ENCODE measurements at places on chromosomes 7 and 10.

DNA sequence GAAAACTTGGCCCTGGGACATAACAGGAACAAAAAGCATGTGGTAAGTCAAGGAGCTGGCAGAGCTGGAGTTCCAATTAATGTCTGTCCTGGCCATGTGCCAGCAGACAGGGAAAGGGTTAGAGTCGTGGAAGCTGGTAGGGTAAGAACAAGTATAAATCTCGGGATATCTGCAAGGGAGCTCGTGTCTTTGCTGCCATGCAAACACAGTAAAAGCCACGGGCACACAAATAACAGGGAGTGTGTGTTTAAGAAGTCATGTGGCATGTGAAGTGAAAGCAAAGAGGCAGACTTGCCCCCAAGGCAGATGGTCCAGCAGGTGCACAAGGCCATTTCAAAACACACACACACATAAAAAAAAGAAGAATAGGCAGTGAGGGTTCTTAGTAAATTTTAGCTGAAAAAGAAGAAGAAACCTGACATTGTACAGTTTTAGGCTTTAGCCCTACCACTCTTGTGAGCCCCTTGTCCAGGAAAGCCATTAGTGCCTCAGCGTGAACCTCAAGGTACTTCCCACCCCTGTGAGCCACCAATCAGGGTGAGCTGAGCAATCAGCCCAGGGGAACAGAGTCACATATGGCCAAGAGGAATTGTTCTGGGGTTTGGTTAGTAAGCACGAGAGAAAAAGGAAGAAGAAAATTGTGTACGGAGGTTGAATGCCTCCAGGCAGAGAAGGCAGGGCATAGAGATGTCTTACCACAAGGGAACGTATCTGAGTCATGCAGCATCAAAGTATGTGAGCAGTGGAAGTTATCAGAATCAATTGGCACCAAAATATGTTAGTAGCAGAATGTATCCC lies 32.8 kb upstream of the ARHGAP12 start:
- no peak for DNase-seq

- peak; percentile 47 for DNase-seq
Measured at GRCh38 chr7:129553899-129554461, 51.6 kb downstream of the SMKR1 start.

- DNase-seq = no peak
Measured at GRCh38 chr7:45690762-45691150, 116.6 kb downstream of the ADCY1 start.

GRCh38 chr10:33109788-33110469 lies 151.9 kb upstream of the ITGB1 start:
- peak; percentile 77 for DNase-seq

DNA sequence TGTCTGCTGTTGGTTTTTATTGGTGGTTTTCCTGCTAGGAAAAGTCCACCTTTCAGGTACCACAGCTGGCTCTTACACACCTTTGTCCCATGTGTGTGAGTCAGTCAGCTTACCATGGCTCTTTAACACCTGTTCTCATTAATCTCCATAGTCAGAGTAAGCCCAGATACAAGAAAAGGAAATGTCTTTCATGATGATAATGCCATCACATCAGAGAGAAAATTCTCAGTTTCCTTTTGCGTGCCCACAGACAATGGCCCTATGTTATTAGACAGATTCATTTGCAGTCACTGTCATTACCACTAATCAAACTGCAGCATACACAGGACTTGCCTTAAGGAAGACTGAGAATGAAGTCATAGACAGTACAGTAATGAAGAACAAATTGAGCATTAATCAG lies 1583.6 kb upstream of the LRRTM3 start:
- no peak for DNase-seq

DNA sequence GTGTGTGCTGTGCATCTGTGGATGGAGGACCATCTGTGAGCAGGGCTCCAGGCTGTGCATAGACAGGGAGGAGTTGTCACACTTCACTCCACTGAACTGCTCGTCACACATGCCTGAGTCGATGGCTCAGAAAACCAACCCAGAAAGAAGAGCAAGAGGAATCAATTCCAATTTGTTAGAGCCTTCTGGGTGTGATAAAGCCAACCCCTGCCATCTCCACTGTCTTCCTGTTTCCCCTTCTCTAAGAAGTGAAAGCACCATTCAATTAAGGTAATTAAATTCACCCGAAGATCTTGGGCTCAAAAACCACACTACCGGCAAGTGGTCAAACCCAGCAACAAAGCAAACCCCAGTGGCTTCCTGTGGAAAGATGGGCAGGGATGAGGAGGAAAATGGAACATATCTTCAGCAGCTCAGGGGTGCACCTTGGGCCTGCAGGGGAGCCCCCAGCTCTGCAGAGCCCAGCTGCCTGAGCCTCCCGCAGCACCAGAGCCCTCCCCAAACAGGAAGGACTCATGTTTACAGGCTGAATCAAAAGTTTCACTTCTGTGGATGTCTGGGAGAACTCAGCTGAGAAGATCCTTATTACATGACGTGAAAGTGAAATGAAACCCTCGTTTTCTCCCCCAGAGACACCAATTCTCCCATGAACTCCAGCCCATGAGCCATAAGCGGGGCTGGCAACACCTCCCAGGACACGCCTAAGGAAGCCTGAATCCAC lies 10.9 kb downstream of the C10orf71 start:
- DNase-seq = peak; percentile 6

DNA sequence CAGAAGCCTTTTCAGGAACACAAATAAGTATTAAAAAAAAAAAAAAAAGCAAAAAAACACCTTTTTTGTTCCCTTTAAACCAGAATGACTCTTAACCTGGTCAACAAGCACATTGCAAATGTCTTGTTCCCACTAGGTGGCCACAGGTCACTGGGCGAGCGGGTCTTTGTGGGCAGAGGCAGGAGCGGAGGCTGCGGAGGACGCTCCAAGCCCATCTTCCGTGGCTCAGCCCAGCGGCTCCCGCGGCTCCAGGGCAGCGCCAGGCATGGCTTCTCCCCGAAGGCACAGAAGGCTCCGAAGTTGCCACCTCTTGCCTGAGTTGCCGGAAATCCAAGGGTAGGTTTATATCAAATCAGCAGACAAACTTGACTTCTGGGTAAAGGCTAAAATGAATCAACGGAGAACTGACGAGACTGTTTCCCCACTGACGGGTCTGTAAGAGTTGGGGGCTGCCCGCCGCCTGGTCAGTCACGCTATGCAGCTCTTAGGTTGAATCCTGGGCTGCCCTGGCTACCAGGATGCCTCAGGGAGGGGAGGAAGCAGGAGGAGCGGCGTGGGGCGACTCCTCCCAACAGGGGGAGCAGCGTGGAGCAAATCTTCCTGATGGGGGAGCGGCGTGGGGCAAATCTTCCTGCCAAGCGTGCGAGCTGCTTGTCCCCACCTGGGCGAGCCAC lies 144.5 kb downstream of the PTPRN2 start:
- no peak for DNase-seq

GRCh38 chr7:17902599-17902998 lies 37.7 kb downstream of the SNX13 start:
- no peak for DNase-seq

GRCh38 chr10:84469470-84469869 lies 141.1 kb downstream of the CCSER2 start:
- no peak for DNase-seq

GRCh38 chr10:31975157-31975765 lies 46.6 kb upstream of the ARHGAP12 start:
- no peak for DNase-seq

DNA sequence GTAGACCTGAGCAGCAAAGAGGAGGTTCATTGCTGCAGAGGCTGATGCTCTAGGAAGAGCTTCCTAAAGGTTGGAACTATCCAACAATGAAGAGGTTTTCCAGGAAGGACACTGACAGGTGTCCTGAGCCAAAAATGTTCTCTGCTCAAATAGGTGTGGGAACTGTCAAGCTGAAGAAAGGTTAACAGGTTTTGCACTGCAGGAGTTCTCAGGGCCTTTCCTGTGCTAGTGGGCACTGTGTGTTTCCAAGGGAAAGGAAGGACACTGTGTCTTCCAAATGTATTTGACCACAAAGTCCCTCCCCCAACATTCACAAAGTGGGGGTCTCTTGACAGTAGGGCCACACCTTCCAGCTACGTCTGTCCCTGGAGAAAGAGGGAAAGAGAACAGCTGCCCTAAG lies 4.0 kb downstream of the ZCCHC24 start:
- DNase-seq = no peak

GRCh38 chr10:24277771-24278170 lies 68.8 kb downstream of the KIAA1217 start:
- DNase-seq = no peak

DNA sequence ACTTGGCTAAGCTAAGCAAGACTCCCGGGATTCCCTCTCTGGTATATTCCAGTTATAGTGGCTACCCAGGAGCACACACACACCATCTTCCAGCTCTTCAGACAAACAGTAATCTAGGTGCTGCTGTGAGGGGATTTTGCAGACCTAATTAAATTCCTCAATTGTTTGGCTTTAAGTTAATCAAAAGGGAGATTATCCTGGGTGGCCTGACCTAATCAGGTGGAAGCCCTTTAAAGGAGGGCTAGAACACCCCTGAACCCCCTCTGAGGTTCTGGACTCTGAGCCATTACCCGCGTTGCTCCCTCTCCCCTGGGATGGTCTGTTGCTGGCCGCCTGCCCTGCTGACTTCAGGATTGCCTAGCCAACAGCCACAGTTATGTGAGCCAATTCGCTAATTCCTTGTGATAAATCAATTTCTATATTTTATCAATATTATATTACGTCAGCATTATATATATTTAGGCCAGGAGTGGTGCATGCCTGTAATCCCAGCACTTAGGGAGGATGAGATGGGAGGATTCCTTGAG lies 6.4 kb downstream of the SFXN2 start:
- no peak for DNase-seq

DNA sequence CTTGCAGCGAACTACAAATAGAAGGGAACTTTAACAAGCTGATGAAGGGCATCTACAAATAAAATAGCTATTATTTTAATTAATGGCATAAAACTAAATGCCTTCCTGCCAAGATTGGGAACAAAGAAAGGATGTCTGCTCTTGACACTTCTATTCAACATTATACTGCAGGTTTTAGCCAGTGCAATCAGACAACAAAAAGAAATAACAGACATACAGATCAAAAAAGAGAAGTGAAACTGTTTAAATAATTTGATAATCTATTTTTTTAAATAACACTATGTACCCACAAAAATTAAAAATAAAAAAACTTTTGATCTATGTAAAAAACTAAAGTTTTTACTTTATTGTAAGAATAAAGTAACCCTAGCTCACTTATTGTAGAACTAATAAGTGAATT lies 22.4 kb upstream of the TLL2 start:
- DNase-seq = no peak

GRCh38 chr10:72049969-72050781 lies 38.2 kb downstream of the SPOCK2 start:
- no peak for DNase-seq

GRCh38 chr10:95792874-95793285 lies 36.9 kb downstream of the ENTPD1 start:
- DNase-seq = no peak

- no peak for DNase-seq
Measured at GRCh38 chr7:2644562-2645273, 12.9 kb downstream of the TTYH3 start.

DNA sequence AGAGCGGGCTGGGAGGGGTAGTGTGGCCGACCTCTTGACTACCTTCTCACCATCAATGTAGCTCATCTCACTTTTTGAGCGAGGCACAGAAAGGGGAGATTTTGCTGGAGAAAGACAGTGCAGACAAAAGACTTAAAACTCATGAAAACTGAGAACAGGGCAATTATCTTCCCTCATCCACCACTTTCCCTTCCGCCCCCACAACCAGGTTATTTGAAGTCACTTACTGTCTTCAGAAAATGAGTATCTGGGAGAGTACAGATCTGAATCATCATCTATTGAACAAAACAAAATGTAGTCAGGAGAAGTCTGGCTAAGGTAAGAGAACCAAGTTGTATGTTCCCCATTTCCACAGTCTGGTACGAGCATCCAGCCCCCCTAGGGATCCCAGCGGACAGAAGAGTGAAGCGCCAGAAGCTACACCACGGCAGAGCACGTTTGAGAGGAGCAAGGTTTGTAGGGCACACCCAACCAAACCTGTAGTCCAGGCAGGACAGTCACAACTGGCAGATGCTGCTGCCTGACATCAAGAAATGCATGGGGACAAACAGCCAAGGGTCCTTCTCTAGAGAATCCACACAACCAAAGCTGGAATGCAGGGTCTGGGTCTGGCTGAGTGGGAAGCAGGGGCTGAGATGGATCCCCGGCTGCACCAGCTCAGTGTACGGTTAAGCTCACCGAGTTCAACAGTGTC lies 93.4 kb upstream of the PDLIM1 start:
- DNase-seq = no peak

GRCh38 chr7:106125417-106125816 lies 13.3 kb upstream of the SYPL1 start:
- no peak for DNase-seq

DNA sequence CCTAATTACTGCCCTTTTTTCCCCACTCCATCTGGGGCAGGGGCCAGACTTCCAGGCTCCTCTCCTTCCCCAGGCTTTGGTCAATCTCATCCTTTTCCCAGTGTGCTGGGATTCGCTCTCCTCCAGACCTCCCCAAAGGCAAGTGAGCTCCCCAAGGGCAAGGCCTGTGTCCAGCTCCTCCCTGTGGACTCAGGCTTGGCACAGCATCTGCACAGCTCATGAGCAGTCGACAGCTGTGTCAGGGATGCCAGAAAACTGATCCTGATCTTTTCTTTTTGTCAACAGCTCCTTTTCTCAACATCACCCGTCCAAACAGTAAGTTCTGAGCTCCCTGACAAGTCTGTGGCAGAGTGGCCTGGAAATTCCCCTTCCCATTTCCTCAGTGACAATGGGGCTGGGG lies 67.1 kb downstream of the C10orf120 start:
- no peak for DNase-seq

DNA sequence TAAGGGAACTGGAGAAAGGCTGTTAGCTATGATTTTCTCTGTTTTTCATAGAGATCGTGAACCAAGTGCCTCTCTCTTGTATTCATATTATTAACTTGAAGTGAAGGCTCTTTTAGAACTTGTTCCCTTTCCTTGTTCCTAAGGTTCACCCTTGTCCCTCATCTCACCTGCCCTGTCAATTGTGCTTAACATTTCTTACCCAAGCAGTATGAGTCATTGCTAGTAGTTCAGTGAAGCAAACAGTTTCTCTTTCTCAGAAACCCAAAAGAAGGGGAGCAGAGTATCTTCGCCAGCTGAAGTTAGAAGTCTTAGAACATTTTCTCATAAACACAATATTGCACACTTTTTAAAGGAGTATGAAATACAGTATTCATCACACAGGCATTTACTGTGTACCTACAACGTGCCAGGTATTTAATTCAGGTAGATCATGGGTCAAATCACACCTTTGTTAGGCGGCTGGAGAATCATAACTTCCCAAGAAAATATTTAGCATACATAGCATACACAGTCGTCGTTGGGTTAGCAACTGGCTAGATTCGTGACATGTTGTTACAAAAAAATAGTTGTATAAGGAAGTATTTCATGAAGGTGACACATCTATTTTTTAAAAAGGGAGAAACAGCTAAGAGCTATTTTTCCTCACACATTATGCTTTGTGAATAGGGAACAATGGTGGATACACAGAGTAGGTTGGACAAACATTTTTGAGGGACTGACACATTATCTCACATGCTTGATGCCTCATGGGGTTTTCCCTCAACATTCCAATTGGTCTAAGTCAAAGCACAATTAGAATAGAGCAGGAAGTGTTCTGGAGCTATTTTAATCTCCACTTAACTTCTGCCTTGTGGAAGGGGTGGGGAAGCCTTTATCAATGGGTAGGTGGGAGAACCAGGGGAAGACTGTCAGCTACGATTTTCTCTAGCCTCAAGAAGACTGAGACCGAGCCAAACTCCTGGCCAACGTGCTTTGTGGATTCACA lies 13.2 kb downstream of the HDAC9 start:
- DNase-seq = no peak
